Stimulated activated CD4-positive, alpha-beta T cell treated with anti-CD3 and anti-CD28 coated beads, TNF-alpha, amount 100 ng/mL, for 1 hour (primary cell): ENCODE measurements at places on chromosomes 5 and 9.

DNA sequence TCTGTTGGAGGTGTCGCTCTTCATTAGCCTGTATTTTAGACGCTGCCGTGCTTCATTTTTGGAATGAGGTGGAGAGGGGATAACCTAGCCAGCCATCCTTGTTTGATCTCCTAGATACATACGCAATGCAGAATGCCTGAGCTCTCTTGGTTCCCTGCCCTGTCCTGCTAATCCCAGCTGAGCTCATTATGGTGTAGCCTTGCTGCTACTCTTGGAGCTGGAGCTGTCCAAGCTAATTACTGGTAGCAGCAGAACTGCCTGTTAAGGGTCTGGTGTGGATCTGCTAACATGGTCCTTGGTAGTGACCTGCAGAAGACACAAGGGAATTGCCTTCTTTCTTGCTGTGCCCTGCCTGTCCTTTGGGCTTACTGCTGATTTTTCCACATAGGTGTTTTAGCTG, 207.9 kb downstream of the CNTLN start:
- no peak for DNase-seq

- DNase-seq: no peak
Observed at GRCh38 chr9:131876486-131876885, 136.6 kb upstream of the RAPGEF1 start.

DNA sequence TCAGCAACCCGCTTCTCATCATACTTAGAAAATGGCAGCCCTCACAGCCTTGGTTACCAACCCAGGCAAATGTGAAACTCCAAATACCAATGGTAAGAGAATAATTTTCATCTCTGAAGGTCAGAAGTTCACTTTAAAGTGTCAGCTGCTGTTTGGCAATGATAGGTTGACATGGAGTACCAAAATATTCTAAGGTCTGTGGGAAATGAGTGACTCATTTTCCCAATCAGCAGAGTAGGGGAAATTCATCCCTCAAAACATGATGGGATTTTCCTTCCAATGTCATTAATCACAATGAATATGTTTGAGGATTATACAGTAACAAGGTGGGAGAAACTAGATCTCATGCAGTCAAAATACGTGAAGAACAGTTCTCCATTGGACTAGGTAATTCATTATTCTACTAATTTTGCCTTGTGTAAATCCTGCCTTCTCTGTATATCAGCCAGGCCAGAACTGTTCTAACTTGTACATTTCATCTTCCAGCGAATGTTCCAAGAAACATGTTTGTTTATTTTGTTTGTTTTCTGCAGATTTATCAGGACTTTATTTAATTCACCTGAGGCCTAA, 53.1 kb upstream of the ERBIN start:
- DNase-seq: no peak

DNA sequence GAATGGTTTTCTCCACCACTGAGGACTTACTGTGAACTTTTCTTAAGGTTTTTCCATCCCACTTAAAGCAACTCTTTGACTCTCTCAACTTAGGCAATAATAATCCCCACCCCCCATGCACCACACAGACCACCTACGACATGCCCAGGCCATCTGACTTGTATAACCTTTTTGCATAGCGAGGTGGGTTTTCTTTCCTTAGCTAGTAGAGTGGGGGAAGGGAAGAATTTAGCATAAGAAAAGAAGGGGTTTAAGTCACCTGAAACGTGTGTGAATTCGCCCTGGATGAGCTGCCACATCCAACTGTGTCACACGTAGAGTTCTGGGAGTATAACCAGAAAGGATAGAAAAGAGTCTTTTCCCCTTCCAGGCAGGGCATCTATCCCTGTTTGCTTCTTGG, 262.7 kb downstream of the YTHDC2 start:
- DNase-seq: no peak

DNA sequence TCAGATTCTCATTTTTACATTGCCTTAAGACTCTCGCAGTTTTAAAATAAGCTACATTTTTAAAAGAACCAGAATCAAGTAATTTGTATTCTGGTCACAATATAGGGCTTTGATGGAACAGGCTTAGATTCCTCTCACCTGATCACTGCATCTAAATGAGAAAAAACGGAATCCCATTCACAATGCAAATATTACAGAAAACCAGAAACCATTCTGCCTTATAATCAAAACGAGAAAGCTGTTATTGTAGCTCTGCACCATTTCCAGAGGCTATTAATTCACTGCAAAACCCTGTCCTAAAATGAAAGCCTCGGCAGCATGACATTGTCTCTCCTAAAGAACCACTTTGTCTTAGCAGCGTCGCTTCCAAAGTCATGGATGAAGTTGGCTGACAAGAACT, 116.1 kb upstream of the ZNF366 start:
- no peak for DNase-seq
